Stimulated activated CD8-positive, alpha-beta memory T cell treated with anti-CD3 and anti-CD28 coated beads, Interleukin-7, amount 100 ng/mL, for 1 hour (primary cell): ENCODE measurements at places on chromosomes 5 and 9.

DNA sequence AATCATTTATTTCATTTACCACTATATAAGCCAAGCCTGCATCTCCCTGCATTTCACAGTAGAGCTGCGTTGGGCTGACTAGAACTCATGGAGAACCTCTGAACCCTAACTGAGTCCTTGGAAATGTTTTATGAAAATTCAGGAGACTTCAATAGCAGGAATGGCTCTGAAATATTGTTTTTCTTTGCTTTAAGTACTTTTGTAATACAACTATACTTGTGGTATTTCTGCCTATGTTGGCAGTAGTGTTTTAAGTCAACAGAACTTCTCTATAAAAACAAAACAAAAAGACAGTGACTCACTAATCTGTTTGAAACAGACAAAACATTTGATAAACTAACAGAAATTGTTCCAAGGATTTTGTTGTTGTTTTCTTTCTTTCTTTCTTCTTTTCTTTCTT is 489.2 kb upstream of the MEF2C start:
- DNase-seq = no peak

DNA sequence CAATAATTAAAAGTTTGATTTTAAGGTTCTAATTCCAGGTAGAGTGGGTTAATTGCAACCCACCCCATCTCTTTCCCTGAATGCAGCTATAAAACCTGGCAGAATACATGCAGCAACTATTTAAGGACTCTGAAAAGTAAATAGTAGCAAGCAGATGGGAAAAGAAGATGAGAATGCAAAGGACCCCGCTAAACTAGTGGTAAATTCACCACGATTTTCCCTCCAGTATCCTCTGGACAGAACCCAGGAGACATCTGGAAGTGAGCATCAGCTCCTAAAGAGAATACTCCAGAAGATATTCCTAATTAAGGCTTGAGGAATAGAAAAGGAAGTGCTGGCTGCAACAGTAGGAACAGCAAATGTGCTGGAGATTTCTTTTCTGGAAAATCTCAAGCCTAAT is 170.9 kb downstream of the FRMD3 start:
- no peak for DNase-seq

GRCh38 chr9:137077758-137078693 is 709 bp downstream of the UAP1L1 start:
- no peak for DNase-seq

GRCh38 chr5:96051401-96051830 is 89.8 kb upstream of the ELL2 start:
- DNase-seq = no peak

DNA sequence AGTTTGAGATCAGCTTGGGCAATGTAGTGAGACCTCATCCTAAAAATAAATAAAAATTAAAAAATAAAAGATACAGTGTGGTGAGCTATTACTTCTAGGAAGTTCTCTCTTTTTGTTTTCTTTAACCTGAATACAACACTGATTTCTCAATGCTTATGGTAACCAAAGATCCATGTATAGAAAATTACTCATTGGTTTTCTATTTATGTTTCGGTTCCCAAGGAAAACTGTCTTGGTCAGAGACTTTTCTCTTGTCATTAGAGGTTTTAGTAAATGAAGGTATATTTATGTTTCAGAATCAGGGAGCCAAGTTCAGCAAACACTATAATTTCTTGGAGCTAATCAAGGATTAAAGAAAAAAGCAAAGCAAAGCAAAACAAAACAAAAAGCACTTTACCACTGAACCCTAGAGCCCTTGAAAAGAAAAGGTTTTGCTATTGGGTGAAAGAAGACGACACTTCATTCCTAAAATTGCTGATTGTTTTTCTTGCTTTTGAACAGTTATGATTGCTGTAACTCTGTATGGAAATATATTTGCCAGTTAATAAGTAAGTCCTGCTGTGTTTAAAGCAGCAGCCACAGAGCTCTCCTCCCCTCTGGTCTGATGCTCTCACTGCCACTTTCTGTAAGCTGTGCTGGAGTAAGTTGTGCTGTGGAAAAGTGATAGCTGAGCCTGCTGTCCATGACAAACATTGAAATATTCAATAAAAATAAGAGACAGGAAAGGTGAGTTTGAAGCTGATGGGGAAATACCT is 298.2 kb downstream of the CD180 start:
- no peak for DNase-seq

GRCh38 chr5:12876541-12877298 is 972.5 kb upstream of the CTNND2 start:
- no peak for DNase-seq

GRCh38 chr5:53083927-53084326 is 25.6 kb downstream of the MOCS2 start:
- DNase-seq = no peak

DNA sequence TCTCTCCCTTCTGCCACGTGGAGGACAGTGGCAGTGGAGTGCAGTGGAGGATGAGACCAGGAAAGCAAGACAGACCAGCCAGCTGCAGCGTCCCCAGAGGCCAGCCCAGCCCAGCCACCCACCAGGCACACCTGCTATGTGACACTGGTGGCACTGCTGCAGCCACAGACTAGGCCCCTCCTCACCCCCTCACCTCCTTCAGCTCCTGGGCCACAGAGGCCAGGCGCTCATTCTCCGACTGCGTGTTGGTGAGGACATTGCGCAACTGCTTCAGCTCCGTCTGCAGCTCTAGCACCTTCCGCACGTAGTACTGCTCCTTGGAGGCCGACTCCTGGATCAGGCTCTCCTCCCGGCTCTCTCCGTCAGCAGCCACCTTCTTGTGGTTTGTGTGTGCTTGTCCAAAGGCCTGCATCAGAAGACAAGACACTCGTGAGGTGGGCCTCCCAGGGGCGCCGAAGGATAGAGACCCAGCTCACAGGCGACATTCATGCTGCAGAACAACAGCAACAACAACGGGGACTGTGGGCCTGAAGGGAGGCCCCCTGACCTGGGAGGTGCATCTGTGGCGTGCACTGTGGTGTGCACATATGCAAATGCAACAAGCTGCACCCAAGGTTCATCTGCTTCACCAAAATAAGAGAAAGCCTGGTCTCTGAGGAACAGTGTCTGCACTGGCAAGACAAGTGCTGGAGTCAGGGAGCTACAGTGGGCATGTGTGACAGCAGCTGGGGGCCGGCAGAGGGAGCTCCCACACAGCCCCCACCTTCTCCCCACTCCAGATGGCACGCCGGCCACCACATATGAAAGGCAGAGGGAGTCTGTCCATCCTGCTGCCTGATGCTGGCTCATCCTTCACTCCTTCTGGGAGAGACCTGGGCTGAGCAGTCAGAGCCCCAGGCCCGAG is 35.5 kb downstream of the BICD2 start:
- no peak for DNase-seq

DNA sequence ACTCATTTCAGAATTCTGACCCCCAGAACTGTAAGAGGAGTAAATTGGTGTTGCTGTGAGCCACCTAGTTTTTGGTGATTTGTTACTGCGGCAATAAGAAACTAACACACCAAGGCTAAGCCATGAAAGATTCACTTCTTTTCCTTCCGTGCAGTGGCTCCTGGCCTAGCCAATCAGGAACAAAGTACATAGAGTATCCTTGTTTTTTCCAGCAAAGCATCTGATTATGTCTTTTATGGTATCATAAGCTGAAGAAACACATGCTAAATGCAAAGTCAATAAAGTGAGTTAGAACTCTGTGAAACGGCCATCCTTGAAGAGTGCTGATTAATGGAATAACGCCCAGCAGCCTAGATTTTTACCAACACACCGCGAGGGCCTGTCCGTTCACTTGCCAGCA is 11.4 kb downstream of the RNF130 start:
- DNase-seq = no peak

DNA sequence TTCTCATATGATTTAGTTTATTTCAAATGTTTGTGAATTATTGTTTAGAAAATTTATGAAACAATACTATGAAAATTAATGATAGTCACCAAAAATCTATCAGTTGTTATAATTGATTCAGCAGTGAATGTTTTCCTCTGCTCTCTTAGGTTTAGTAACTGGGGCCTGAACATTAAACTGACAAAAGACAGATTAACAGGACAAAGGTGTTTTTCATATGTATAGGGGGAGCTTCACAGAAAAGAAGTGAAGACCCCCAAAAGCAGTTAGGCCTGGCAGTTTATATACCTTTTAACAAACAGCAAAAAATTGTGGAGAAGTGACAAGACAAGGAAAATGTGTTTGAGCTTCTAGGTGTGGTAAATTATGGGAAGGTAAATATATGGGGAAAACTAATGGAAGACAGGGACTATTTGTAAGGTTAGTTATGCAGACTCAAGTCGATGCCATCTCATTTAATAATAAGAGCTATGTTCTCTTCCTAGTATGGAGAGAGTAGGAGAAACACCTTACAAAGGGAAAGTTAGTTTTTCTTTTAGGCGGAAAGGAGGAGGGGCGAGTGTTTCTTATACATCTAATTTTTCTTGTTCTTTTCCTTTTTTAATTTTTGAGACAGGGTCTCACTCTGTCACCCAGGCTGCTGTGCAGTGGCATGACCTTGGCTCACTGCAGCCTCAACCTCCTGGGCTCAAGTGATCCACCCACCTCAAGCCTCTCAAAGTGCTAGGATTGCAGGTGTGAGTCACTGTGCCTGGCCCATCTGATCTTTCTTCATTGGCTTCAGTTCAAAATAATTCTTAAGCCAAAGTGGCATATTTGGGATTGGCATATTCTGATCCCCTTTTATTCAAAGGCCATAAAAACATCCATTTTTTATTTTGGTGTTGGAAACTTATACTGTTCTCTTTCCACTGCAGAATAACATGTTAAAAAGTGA is 77.8 kb downstream of the C9orf153 start:
- no peak for DNase-seq

- DNase-seq = no peak
Measured at GRCh38 chr5:36242534-36243485, 1.1 kb upstream of the NADK2 start.

- no peak for DNase-seq
Measured at GRCh38 chr5:166906991-166907713, 1384.3 kb upstream of the WWC1 start.

DNA sequence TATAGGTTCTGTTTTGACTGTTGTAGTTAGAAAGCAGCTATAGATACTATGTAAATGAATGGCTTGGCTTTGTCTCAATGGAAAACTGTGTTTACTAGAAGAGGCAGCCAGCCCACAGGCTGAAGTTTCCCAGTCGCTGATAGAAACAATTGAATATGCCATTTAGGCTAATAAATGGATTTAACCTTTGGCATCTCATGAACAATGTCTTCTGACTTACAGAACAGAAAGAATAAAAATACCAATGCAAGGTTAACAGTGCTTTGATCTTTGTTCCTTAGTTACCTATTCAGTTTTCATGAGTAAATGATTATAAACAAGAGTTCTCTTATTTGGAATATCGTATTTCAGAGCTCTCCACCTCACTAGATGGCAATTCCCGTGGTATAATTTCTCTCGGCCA is 120.6 kb downstream of the PAM start:
- no peak for DNase-seq

- DNase-seq = peak; percentile 10
Measured at GRCh38 chr5:172274951-172275753, 8.4 kb downstream of the UBTD2 start.

GRCh38 chr9:77016526-77017504 is 2.6 kb upstream of the FOXB2 start:
- no peak for DNase-seq

DNA sequence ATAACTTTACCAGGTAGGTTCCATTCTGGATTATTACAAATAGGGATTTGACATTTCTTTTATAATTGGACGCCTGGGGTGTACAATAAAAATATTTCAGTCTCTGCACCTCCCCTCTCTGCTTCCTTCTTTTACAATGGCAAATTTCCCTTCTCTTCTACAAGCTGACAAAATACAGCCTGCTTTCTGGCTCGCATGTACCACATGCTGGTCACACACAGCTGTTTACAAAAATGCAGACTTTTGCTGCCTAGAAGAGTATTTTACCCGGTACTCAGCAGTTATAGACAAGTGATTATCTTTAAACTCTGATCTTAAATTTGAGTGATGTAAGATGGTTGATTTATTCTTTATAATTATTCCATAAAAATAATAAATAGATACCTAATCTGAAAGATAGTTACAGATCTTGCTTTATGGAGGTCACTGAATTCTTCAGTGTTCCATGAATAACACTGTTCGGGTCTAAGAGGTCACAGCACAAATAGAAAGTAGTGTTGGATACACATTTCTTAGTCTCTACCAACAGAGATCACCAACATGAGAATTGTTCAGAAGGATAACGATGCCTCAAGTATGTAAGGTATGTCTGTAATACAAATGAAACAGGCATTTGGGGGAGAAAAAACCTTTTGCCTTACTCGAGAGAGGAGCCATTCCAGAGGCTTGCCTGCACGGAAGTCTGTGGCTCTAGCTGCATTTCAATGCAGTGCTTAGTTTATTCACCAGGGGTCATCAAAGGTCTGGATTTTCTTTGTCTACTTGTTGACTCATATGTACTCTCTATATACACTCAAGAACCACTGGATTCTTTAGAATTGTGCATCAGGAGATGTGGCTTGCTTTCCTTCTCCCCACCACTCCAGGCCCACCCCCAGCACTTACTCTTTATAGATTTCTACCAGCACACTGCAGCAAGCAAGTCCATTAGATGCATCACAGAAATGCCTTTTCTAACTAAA is 206.6 kb upstream of the RFX3 start:
- peak; percentile 4 for DNase-seq

DNA sequence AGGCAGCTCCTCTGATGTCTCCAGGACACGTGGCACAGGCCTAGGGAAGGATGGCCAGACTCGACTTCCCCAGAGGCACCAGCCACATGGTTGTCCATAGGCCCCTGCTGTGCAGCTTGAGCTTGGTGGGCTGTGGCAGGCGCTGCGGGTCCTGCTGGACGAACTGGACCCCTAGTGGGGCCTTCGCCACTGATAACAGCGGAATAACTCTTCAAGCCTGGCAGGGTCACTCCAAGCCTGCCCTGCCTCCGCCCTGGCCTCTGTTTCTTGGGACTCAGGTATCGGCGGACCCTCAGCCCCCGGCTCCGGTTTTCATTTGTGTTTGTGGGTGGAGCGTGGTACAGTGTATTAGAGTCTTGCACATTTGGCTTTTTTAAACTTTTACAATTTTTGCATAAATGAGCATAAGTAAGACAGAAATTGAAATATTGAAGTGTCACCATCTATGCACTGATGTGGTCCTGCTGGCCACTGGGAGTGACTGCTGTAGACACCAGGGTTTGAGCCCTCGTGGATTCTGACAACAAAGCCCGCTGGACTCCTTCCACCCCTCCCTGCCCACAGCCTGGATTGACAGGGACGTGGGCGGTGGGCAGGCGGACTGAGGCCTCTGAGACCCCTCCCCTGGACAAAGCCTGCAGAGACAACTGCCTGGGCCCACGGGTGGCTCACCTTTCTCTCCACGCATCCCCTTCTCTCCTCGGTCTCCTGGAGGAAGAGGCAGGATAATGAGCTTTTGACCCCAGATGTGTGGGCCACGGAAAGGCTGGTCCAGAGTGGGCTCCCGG is 3.8 kb downstream of the FCN1 start:
- no peak for DNase-seq

DNA sequence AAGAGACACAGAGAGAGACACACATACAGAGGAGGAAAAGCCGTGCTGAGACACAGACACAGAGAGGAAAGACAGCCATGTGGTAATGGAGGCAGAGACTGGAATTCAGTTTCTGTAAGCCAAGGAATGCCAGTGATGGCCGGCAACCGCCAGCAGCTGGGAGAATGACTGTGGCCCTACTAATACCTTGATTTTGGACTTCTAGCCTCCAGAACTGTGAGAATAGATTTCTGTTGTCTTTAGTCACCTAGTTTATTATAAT is 90.2 kb downstream of the TARS1 start:
- DNase-seq = no peak
